ENCODE measurements at places on chromosomes 3 and 15.

- no peak for DNase-seq
Observed at GRCh38 chr3:155958676-155959075, 88.2 kb downstream of the GMPS start.

DNA sequence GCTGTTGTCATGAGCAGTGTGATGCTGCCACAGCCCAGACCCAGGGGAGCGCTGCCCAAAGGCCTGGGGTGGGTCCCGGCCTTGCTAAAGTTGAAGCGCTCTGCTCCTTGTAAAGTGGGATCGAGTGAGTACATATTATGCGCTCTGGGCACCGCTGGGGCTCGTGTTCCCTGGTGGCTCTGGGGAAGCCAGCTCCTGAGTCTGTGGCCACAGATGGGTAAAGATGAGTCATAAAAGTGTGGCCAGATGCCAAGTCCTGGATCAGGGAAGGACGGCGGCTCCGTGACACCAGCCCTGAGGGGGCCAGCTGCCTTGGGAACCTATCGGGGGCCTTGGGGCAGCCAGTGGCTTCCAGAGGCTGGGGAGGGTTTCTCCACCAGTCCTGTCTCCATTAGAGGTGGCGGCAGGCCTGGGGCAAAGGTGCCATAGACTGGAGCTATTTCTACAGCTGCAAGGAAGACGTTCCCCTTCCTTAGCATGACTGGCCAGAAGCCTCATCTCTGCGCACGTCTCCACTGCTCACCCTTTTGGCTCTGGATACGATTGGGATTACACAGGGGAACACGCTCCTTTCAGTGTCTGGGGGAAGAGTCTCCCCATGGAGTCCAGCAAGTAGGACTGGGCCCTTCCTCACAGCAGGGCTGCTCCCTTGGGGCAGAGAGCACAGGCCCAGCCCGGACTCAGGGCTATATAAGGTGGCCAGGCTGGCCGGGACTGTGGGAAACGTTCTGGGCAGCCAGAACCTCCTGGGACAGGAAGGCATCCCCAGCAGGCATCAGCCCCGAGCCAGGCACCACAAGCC lies 1.2 kb upstream of the ITIH4 start:
- no peak for DNase-seq

GRCh38 chr15:45087513-45087912 lies 26.5 kb downstream of the DUOX2 start:
- DNase-seq = no peak

DNA sequence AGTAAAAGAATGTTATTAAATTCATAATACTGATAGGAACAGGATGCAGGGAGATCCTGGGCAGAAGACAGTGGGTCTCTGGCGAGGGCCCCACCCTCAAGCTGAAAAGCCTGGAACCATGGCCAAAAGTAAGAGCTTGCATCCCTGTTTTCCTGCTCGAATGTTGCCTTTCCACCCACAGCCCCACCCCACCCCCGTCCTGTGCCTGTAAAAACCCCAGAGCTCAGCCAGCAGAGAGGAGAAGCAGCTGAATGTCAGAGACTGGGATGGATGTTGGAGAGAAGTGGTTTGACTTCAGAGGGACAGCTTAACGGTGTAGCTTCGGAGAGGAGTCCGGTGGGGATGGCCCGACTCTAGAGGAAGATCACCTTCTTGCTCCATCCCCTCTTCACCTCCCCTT lies 207.9 kb downstream of the ROBO2 start:
- no peak for DNase-seq

GRCh38 chr15:64092864-64093626 lies 593 bp downstream of the CIAO2A start:
- DNase-seq = peak; percentile 17

DNA sequence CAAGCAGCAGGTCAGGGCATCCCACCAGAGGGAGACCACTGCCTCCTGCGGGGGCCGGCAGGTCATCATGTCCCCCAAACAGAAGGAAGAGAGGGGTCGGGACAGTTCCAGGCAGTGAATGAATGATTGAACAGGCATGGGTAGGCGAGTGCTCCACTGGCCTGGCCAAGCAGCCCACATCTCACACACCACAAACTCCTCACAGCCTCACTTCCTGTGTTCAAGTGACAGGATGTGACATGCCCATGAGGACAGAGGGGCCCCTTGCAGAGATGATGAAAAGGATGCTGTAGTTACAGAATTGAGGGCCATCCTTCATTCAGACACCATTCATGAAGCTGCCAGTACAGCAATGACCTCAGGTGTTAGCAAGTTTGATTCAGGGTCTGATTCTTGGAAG lies 3.7 kb downstream of the IQSEC1 start:
- no peak for DNase-seq

- DNase-seq = no peak
Observed at GRCh38 chr3:71247221-71247957, 336.1 kb downstream of the FOXP1 start.

DNA sequence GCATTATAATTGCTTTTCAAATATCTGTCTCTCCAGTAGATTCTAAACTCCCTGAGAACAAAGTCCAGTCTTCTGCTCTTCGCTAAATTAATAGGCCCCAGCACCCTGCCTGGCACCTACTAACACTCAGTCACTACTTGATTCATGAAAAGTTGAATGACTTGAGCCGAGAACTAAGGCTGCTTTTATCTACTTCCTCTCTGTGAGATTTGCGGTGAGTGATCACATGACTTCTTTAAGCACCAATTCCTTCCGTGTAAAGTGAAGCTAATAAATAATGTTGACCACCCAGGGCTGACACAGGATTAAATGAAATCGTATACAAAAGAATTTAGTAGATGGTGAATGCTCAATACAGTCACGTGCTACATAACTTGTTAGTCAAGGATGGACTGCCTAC lies 44.6 kb upstream of the PGPEP1L start:
- DNase-seq = no peak

GRCh38 chr3:37730825-37731224 lies 130.9 kb upstream of the CTDSPL start:
- DNase-seq = no peak

DNA sequence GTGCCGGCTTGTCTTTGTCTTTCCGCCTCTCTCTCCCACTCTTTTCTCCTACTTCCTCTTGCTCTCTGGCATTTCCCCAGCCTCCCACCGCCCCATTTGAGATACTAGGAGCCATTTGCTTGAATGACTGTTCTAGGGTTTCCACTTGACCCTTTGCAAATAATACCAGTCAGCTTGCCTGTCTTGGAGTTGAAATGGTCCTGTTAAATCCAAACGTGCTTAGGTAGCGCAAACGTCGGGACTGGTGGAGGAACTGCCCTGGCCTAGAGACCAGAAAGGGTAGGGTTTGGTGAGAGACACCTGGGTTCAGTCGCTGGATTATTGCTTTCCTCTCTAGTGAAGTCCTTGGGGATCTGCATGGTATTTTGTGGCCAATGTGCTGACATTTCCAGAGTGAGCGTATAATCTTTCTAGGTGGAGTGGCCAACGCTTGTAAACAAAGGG lies 10.6 kb downstream of the ZIC1 start:
- no peak for DNase-seq

- DNase-seq = no peak
Observed at GRCh38 chr3:152922554-152922953, 87.6 kb downstream of the P2RY1 start.

- DNase-seq = no peak
Observed at GRCh38 chr3:150349314-150350097, 58.6 kb upstream of the TSC22D2 start.

GRCh38 chr15:92903966-92904721 lies 4.0 kb downstream of the CHD2 start:
- DNase-seq = peak; percentile 91

DNA sequence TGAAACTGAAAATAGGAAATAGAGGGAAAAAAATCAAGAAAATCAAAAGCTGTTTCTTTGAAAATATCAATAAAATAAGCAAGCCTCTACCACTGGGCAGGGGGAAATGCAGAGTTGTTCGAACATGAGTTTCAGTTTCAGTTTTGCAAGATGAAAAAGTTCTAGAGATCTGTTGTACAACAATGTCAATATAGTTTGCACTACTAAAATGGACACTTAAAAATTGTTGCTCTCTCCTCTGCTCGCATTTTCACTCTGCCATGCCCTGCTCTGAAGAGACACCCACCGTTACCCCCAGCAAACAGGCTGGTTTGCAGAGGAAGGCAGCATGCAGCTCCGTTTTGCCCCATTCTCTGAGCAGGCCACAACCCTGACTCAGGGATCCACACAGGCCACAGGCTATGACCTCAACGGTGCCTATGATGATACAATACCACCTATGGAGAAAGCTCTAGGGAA lies 64.5 kb downstream of the ZNF148 start:
- no peak for DNase-seq

DNA sequence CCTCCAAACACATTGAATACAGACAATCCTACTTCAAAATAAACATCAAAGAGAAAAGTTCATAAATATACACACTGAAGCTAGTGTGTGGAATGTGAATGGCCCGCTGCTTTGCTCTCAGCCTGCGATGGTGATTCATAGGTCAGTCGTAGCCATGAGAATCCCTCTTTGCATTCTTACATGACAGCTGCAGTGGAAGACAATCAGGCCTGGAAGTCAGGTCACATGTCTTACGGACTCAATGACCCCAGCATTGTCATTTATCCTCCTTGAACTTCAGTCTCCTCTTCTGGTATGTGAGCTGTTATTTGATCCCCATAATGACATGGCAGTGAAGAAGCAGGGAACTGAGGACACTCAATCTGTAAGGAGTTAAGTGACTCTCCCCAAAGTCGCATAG lies 217.8 kb upstream of the EOMES start:
- DNase-seq = no peak

Data from NCI-H1092 (cell line).